ENCODE measurements at places on chromosomes 6 and 20. TPM values are rescaled to one million over a fixed set of nuclear protein-coding genes. Genes with fewer than 3 reads are reported as not detected.

GRCh38 chr6:93848031-93848742 is 428.8 kb upstream of the EPHA7 start:
- no peak for DNase-seq

DNA sequence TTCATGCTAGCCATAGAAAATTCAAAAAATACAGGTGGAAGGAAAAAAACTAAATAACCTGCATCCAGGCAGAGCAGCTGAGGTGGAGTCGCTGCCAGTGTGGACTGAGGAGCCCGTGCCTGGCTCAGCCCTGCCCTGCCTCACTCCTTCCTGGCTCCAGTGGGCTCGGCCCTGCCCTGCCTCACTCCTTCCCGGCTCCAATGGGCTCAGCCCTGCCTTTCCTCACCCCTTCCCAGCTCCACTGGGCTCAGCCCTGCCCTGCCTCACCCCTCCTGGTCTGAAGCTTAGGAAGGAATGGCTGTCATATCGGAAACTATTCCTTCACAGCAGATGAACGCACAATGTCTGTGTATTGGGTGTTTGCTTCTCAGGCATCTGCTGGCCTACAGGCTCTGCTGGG is 142.1 kb downstream of the SMOC2 start:
- no peak for DNase-seq

DNA sequence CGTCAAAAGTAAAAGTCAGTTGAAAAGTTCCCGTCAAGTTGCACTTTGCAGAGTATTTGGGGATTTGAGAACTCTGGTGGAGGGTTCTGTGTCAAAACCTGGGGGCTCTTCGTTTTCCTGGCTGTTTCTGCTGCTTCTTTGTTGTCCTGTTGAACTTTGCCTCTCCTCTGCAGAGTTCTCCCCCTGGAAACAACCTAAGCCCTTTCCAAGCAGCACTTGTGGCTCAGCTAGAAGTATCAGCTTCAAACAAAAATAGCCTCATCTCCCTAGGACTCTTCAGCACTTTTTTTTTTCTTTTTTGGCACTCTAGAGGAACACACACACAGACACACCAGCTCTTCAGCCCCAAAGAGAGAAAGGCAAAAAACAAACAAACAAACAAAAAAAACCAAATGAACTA is at the start of gene TRDN:
Gene TRDN (minus strand): TSS at position 169 of the 400 bp plus-strand sequence. CDS start 175 bp downstream, outside the sequence.
- peak; percentile 7 for DNase-seq

GRCh38 chr6:21712213-21712612 is 118.7 kb downstream of the SOX4 start:
- no peak for DNase-seq

Gene SPATS1
- not detected for total RNA-seq

DNA sequence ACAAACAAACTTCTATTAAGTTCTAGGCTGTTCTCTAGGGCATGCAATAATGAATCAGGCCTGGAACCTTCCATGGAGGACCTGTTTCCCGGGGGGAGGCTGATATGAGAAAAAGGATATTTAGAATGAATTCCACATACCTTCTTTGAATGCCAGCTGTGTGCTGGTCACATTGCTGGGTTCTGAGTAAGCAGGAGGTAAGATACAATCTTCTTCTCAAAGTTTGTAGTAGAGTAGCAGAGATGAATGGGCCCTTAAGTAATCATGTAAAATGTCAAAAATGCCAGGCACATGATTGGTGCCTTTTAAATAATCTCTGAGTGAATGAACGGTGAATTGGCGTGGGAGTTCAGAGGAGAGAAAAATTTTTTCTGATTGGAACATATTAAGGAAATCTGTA is 47.4 kb downstream of the TGM2 start:
- DNase-seq, result no peak

Gene WASF1
- total RNA-seq, result 25.3 TPM

Gene PPP1R16B
- 12.0 TPM for total RNA-seq

GRCh38 chr6:52576054-52576391 is 837 bp downstream of the TRAM2 start:
- no peak for DNase-seq

Gene SYNDIG1
- total RNA-seq, result 7.4 TPM

GRCh38 chr20:1651268-1652058 is 6.1 kb downstream of the SIRPG start:
- no peak for DNase-seq

DNA sequence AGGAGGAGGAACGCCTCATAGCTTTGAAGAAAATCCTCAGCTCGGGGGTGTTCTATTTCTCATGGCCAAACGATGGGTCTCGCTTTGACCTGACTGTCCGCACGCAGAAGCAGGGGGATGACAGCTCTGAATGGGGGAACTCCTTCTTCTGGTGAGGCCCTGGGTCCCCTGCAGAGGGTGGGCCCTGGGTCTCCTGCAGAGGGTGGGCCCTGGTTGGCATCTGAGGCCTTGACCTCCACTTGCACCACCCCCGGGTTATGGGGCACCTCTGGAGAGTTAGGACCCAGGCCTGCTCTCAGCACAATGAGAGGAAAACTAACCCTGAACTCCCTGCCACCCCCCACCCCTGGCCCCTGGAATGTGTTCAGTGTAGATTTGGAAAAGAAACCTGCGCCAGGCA is 47.2 kb downstream of the SYNJ2 start:
- DNase-seq, result no peak

Gene CDSN
- total RNA-seq, result not detected

DNA sequence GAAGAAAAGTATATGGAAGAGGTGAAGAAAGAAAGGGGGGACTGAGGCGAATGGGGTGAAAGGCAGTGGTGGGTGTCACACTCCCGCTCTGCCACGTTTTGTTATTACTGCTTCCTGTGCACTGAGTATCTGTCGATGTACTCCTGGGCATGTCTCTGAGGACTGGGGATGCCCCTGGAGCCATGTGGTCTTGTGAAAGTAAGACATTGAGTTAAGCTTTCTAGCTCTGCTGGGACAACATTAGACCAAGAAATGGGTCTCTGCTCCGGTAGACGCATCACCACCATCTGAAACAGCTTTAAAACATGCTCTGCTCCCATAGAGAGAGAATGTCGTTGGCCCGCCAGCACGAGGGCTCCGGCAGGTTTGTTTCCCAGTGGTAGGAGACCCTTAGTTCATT is 40.0 kb downstream of the IRF4 start:
- no peak for DNase-seq

- DNase-seq, result no peak
Measured at GRCh38 chr6:41080621-41081020, 7.8 kb downstream of the NFYA start.

Gene TPX2
- total RNA-seq, result 148 TPM

GRCh38 chr6:120378582-120379220 is 955.6 kb downstream of the TBC1D32 start:
- peak; percentile 80 for DNase-seq

Gene CNR1
- 2.6 TPM for total RNA-seq

Gene CCN6
- not detected for total RNA-seq

Gene ASIP
- not detected for total RNA-seq

Gene GFRAL
- total RNA-seq, result not detected

Gene C20orf144
- total RNA-seq, result 0.66 TPM

DNA sequence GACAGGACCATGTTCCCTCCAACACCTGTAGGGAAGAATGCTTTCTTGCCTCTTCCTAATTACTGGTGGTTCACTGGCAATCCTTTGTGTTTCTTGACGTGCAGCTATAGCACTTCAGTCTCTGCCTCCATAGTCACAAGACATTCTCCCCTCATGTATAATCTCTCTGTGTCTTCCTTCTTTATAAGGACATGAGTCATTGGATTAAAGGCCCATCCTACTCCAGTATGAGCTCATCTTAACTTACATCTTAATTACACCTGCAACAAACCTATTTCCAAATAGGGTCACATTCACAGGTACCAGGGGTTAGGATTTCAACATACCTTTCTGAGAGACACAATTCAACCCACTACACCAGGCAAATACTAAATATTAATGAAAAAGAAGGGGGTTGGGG is 213.6 kb downstream of the RNGTT start:
- DNase-seq, result no peak

DNA sequence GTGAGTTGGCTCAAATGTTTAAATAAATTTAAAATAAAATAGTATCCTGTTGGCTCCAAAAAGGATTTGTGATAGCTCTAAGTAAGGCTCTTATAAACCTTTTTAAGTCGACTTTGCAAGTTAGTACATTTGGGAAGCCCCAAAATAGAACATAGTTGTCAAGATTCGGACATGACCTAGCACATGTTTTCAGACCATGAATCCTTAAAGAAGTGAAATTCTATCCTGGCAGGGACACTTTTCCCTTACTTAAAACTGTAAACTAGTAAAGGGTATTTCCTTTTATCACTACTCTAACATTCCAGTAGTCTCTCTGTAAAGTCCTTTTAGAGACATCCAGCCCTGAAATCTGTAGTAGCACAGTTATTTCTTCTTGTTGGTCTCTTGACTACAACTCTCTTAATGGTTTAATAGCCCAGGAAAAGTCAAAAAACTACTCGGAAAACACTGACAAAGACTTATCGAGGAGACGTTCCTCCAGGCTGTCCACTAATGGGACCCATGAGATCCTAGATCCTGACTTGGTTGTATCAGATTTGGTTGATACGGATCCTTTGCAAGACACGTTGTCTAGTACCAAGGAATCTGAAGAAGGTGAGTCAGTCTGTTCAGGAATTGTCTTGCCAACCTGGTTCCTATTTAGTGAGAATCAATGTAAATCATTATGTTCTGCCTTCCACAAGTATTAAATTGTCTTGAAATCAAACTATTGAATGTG is 83.6 kb downstream of the SCAND1 start:
- no peak for DNase-seq

GRCh38 chr20:60754856-60755255 is 497.2 kb upstream of the CDH4 start:
- no peak for DNase-seq

- peak; percentile 6 for DNase-seq
Measured at GRCh38 chr6:155676346-155676745, 220.7 kb upstream of the NOX3 start.

GRCh38 chr6:151451417-151451949 is 443 bp downstream of the RMND1 start:
- DNase-seq, result no peak

DNA sequence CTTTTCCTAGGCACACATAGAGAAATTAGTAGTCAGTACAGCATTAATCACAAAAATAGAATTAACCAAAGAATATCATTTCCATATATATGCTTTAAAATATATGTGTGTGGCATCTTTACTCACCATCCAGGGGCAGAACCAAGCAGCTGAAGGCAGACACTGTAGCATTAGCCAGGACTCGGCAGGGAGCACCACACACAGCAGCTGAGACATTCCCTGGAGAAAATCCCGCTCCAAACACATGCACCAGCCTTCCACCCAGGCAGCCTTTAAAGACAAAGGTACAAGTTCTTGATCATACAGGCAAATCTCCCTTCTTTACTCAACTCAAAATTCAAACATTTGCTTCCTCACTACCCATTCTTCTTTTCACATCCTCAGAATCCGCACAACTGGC is 64.7 kb downstream of the PKHD1 start:
- no peak for DNase-seq

GRCh38 chr20:4901031-4901818 is 100.1 kb downstream of the SLC23A2 start:
- DNase-seq, result no peak

DNA sequence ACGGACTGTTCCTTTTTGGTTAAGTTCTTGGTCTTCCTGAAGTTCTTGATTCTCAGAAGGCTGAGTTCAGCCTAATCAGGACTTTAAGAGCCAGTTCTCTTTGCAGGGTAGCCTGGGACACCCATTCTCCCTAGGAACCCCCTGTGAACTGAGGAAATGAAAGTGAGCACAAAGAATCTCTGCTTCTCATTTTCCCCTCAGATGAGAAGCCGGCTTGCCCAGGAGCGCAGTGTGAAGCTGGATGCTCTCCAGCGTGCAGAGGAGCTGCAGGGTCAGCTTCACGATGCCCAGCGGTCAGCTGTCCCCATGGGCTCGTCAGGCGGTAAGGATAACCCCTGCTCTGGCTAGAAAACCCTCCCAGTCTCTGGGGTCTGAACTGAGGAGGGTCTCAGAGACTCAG is 34.0 kb downstream of the CD164 start:
- no peak for DNase-seq

Gene OARD1
- total RNA-seq, result 33.1 TPM

Gene TAAR2
- total RNA-seq, result not detected

GRCh38 chr6:155077331-155077730 is 82.2 kb downstream of the TIAM2 start:
- DNase-seq, result no peak

Gene TMC2
- total RNA-seq, result 0.12 TPM

Gene LY6G6F
- total RNA-seq, result not detected

- peak; percentile 82 for DNase-seq
Measured at GRCh38 chr20:60050193-60050947, 92.1 kb downstream of the CDH26 start.

GRCh38 chr6:50288881-50289280 is 239.2 kb upstream of the DEFB112 start:
- no peak for DNase-seq

DNA sequence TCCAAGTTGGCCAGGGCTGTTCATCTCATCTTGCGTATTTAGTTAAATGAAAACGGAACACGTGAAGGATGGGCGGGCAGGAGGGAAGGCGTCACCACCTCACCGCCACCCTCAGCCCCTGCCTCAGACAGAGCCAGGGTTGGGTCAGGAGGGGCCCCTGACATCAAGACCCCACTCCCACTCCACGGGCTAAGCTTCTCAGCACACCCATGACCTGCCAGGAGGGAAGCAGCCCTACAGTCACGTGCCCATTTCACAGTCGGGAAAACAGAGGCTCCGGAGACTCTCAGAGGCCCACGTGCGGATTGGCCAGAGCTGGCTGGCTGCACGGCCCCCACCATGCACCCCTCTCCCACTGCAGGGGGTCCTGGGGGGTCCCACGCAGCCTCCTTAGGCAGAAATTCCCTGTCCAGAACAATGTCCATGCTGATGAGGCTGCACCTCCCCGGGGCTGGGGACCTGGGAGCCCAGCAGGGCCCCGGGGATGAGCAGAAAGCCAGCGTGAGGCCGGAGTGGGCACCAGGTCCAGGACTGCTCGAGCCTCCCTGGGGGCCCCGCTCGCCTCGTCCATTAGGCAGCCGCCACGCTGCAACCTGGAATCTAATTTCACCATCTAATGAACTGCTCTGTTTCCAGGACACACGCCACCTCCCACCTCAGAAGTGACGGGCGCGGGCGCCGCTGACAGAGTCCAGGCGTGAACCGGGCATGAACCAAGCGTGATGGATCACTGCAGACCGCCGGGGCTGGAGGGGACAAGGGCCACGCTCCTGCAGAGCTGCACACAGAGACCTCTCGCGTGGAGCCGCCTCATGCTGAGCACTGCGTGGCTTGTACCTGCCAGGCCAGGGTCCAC is 15.8 kb downstream of the KCNQ2 start:
- no peak for DNase-seq

DNA sequence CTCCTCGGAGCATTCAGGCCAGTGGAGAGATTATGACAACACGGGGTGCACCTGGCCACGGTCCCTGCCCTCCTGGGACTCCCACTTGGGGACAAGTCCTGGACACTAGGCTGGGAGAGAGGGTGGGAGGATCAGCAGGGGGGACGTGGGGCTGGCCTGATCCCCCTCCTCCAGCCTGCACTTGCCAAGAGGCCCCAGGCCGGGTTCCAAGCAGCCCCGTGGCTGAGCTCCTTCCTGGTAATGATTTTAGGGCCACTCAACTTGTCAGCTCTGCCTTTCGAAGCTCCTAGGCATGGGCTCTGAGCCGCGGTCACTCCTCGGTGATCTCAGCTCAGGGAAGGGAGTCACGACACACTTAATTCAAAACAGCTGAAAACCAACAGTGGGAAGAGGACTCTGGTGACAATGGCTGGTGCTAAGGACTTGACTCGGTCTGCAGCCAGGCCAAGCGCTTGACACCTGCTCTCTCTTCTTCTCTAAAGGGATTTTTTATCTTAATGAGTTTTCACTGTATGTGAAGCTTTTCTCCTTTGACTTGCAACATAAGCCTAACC is 161.7 kb downstream of the BMP7 start:
- DNase-seq, result no peak

GRCh38 chr6:5850848-5851255 is 155.9 kb downstream of the NRN1 start:
- peak; percentile 97 for DNase-seq
